ENCODE measurements at places on chromosomes 11 and 22. TPM values are rescaled to one million over a fixed set of nuclear protein-coding genes. Genes with fewer than 3 reads are reported as not detected.
A peak's percentile ranks its signal among the peaks of the same experiment; 100 is the strongest.

- H3K4me1 ChIP-seq: peaks cover 2% of the 10 kb centered on the region
- no peak for DNase-seq
These were observed 21.9 kb downstream of the SCUBE1 start for GRCh38 chr22:43320943-43321900.

GRCh38 chr11:96238563-96239135 lies 104.3 kb downstream of the MAML2 start:
- no peak for DNase-seq
- no peaks in the 10 kb centered on the region for H3K27me3 ChIP-seq
- no peaks in the 10 kb centered on the region for H3K36me3 ChIP-seq
- H3K4me1 ChIP-seq: no peaks in the 10 kb centered on the region
- no peak overlapping the region for H3K27ac ChIP-seq

SLC17A6 gene
- not detected for total RNA-seq

DNA sequence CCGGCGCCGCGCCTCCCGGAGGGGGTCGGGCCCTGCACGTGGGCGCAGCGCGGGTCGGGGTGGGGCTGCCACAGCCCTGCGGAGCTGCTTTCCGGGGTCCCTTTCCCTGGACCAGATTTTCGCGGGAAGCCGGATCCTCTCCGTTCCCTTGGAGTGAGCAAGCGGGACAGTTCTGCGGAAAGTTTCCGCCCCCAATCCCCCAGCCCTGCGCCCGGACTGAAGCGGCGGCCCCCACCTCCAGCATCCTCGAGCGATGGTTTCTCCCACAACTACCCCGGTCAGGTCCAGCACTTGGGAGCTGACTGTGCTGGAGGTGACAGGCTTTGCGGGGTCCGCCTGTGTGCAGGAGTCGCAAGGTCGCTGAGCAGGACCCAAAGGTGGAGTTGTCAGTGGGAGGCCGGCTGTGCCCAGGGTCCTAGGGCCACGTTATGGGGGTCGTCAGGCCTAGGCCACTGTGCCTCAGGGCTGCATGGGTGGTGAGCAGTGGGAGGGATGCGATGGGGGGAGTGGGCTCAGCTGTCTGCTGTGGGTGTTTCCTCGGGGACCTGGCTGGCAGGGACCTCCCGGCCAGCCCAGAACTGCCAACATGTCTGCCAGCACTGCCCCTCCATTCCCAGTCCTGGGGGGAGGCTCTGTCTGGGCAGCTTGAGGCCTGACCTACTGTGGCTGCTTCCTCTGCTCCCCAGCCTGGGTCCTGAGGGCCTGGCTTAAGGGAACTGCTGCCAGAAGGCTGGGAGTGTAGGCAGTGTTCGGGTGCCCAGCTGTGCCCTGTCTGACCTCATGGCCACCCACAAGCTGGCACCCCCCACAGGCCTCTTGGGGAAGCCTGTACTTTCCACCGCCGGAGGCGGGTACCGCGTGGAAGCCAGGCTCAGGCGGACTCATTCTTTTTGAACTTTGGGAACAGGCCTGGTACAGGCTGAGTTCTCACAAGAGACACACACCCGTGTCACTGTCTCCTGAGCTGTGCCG lies 726 bp downstream of the ST3GAL4 start:
- peak overlapping the region; percentile 95 for H3K4me3 ChIP-seq
- no peaks in the 10 kb centered on the region for H3K27me3 ChIP-seq
- peaks cover 3% of the 10 kb centered on the region for H3K4me1 ChIP-seq
- no peaks in the 10 kb centered on the region for H3K36me3 ChIP-seq
- DNase-seq: peak; percentile 47
- H3K27ac ChIP-seq: peak overlapping the region; percentile 64

MOGAT2 gene
- total RNA-seq: not detected

DNA sequence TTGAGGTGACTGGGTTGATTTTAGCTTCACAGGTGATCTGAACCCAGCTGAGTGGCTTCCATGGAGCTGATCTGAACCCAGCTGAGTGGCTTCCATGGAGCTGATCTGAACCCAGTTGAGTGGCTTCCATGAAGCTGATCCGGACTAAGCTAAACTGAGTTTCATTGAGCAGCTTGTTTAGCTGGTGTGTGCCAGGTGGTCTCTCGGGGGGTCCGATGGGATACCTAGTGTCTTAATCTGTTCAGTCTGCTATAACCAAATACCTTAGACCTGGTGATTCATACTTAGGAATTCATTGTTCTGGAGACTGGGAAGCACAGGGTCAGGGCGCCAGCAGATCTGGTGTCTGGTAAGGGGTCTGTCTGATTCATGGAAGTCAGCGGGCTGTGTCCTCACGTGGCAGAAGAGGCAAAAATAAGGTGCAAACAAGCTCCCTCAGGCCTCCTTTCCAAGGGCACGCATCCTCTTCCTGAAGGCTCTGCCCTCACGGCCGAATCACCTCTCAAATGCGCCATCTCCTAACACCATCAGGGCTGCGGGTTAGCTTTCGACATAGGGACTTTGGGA lies 52.5 kb upstream of the KCNQ1OT1 start:
- H3K4me1 ChIP-seq: peaks cover 8% of the 10 kb centered on the region
- no peak for DNase-seq
- H3K27me3 ChIP-seq: no peaks in the 10 kb centered on the region
- no peak overlapping the region for H3K27ac ChIP-seq

DNA sequence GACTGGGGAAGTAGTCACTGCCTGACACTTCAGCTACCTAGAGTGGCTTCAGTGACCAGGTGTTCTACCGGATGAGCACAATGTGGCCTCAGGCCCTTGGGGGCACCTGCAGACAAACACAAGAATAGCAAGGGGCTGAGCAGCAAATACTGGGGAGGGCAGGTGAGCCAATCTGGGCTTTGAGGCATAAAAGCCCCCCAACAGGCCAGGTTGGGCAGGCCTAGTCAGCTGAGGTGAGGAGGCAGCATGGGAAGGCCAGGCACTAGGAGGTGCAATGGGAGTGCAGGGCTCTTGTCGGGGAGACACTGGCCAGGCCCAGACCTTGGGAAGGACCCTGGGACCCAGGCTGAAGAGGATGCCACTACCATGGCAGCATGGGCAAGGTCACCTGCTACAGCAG lies 9.0 kb downstream of the UFD1 start:
- no peak overlapping the region for H3K27ac ChIP-seq
- no peaks in the 10 kb centered on the region for H3K4me1 ChIP-seq
- no peaks in the 10 kb centered on the region for H3K27me3 ChIP-seq

DNA sequence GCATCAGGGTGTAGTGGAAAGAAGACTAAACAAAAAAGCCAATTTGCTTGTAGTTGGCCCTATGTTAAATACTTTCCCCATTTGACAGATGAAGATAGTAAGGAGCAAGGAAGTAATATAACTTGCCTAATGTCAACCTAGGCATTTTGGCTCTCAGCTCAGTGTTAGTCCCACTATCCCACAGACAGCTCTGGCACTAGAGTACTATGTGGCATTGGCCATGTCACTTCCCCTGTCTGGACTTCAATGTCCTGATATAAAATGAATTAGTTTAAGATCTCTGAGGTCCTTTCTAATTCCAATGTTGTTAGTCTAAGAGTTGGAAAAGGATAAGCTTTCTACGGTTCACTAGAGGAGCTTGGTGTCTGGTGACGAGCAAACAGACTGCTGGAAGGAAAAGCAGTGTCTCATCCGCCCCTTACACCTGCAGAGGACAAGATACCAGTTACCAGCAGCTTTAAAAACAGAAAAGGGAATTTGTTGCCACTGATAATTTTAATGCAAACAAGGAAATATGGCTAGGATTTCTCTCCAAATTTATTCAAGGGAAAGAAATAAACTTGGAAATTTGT lies 92.5 kb downstream of the RELT start:
- no peak for DNase-seq
- peaks cover 11% of the 10 kb centered on the region for H3K4me1 ChIP-seq
- H3K27me3 ChIP-seq: no peaks in the 10 kb centered on the region

NRXN2 gene
- total RNA-seq: 0.08 TPM

- H3K36me3 ChIP-seq: no peaks in the 10 kb centered on the region
- H3K27ac ChIP-seq: no peak overlapping the region
- no peaks in the 10 kb centered on the region for H3K27me3 ChIP-seq
These were observed 1.1 kb downstream of the SEC14L2 start for GRCh38 chr22:30397656-30398635.

LGALS1 gene
- total RNA-seq: 890 TPM

GRCh38 chr22:37416827-37417226 lies 10.5 kb downstream of the ELFN2 start:
- H3K27ac ChIP-seq: no peak overlapping the region
- no peak for DNase-seq
- H3K27me3 ChIP-seq: peaks cover 13% of the 10 kb centered on the region
- H3K4me1 ChIP-seq: no peaks in the 10 kb centered on the region
- no peaks in the 10 kb centered on the region for H3K36me3 ChIP-seq
- H3K4me3 ChIP-seq: no peak overlapping the region

DNA sequence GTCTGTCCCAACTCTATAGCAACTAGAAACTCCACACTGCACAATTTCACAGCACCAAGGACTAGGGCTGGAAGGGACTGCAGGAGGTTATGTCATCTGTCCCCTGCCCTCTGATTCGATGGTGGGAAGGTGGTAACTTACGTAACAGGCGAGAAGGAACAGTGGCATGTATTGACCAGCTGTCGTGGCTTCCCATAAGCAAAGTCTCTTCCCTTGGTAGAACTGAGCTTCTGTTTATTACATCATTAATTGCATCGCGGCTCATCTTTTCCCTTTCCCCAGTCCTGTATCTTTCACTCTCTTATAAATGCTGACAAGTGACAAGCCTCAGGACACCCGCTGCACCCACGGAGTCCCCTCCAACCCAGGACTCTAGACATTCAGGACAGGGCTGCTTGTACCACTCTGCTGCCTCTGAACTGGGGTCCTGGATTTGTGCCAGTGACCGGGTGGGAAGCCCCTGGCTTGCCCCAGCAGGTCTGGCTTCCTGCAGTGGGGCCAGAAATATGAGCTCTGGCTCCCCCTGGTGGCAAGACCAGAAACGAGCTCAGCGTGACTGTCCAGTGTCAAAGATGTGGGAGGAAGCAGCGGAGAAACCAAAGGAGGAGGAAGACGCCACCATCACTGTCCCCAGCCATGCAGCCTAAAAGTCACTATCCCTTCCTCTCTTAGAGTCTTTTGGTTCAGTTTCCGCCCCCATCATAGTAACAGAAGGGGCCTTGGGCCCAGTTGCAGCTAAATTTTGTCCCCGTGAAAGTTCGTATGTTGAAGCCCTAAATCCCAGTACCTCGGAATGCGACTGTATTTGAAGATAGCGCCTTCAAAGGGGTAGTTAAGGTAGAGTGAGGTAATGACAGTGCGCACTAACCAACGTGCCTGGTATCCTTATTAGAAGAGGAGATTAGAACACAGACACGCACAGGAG lies 84.5 kb downstream of the ISX start:
- H3K27me3 ChIP-seq: no peaks in the 10 kb centered on the region
- peak; percentile 67 for DNase-seq
- H3K27ac ChIP-seq: no peak overlapping the region
- H3K4me3 ChIP-seq: no peak overlapping the region

GRCh38 chr11:19929147-19929546 lies 216.5 kb downstream of the NAV2 start:
- peaks cover 9% of the 10 kb centered on the region for H3K36me3 ChIP-seq
- H3K27me3 ChIP-seq: no peaks in the 10 kb centered on the region
- H3K4me3 ChIP-seq: no peak overlapping the region
- peaks cover 27% of the 10 kb centered on the region for H3K4me1 ChIP-seq

DNA sequence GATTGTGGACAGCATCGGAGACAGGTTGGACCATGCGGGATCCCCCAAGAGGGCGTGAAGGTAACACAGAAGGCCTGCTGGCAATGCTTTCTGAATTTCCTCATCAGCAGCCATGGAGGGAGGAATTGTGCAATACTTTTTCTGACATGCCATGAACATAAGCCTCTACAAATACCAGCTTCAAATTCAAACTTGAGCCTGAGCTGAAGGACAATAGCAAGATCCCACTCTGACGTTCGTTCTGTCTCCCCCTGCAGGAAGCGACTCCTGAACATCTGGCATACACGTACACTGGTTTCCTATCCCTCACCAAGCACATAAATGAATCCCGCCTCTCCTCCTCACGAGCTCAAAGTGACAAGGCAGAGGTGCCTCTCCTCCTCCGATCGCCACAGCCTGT lies 312.2 kb downstream of the BRD1 start:
- no peaks in the 10 kb centered on the region for H3K4me1 ChIP-seq
- H3K36me3 ChIP-seq: no peaks in the 10 kb centered on the region
- peaks cover 45% of the 10 kb centered on the region for H3K27me3 ChIP-seq

All from SJCRH30 (cell line).